ENCODE measurements at places on chromosomes 13 and 19.

DNA sequence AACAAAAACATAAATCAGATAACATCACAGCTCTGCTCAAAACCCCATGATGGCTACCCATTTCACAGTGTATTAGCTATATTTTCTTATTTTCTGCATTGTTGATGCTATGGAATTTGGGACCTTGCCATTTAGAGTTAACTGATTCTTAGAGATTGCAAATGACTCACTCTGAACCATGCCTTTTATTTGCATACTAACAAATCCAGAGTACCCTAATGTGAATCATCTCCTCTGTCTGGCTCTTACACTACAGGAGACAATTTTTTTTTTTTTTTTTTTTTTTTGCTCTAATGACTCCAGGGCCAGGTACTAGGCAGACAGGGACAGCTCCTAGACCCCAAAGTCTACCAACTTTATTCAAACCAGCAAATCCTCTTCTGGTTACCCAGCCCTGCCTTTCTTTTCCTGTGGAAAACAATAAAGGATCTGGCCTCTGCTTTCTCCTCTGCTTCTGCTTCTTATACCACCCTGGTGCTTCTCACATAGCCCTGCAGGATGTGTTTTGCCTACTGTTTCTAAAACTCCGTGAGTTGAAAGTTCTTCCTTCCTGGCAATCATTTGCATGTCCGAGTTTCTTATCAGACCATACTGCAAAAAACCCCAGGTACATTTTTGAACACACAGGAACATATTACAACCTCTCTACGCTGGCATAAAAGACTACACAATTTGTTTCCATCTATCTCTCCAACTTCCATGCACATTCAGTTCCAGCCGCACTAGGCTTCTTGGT lies 10.6 kb upstream of the ZNF460 start:
- no peak for DNase-seq

DNA sequence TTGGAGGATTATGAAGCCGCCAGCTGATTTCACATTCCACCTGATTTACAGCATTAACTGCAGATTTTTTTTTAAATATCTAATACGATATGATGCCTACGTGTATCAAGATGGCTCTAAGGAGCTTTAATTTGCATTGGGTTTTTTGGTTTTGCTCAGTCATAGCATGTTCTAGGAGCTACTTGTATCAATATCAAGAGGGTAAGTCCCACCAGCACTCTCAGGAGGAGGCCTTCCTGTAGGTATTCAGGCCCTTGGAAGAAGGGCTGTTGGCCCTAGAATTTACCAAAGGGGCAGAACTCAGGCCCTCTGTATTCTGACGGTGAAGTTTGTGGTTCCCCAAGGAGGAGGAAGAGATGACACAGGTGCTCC lies 97.2 kb upstream of the IPO5 start:
- no peak for DNase-seq

DNA sequence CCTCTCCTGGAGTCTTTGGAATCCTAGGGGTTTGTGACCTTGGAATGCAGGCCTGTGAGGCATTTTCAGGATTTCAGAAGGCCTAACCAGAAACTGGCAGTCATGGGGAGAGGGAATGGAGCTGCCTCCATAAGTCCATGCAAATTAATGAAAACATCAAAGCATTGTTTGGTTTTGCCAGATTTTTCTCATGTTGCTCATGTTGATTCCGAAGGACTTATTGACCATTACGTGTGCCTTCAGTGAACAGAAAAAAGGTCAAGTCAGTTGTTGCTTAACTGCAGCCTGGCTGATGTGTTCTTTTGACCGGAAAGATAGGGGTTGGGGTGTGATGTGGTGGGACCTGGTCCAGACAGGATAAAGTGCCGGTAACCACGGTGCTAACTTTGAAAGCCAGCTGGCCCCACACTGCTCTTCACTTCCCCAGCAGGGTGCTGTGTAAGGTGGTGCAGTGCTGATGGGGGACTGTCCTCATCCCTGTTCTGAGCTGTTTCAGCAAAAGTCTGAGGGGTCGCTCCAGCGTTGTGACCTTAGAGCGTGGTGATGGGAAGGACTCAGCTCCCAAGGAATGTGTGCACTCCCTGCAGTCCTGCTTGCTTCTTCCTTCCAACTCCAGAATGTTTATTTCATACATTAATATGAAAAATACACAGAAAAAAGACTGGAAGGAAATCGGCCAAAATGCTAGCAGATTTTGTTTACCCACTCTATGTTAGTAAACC lies 3.5 kb downstream of the RNF113B start:
- no peak for DNase-seq

- no peak for DNase-seq
Measured at GRCh38 chr13:46124531-46124966, 19.7 kb upstream of the CPB2 start.

GRCh38 chr13:97621631-97622030 lies 187.7 kb downstream of the RAP2A start:
- no peak for DNase-seq

- DNase-seq, result no peak
Measured at GRCh38 chr19:18171605-18172327, 1.8 kb upstream of the IFI30 start.

GRCh38 chr19:7267792-7268704 lies 26.2 kb downstream of the INSR start:
- DNase-seq, result no peak

- no peak for DNase-seq
Measured at GRCh38 chr13:113477724-113478123, 12.8 kb downstream of the DCUN1D2 start.

Data from CD4-positive, alpha-beta T cell (primary cell).